ENCODE measurements at places on chromosomes 7 and 10. TPM values are rescaled to one million over a fixed set of nuclear protein-coding genes. Genes with fewer than 3 reads are reported as not detected.

The GARIN1A gene
- 0.05 TPM for total RNA-seq

The KLF14 gene
- total RNA-seq = 0.20 TPM

The ASB15 gene
- not detected for total RNA-seq

The CSGALNACT2 gene
- 2.0 TPM for total RNA-seq

The SEM1 gene
- total RNA-seq = 152 TPM

The KIAA1217 gene
- total RNA-seq = 2.4 TPM

The NEUROD6 gene
- not detected for total RNA-seq

The NOM1 gene
- 31.4 TPM for total RNA-seq

The KDM7A gene
- 1.00 TPM for total RNA-seq

The CCDC172 gene
- total RNA-seq = not detected

The EN2 gene
- total RNA-seq = not detected

The OR13A1 gene
- total RNA-seq = not detected

The HMX2 gene
- 0.06 TPM for total RNA-seq

The PSD gene
- 1.3 TPM for total RNA-seq

The FAM131B gene
- total RNA-seq = 7.0 TPM

The RHOBTB1 gene
- total RNA-seq = 5.9 TPM

The TUBAL3 gene
- not detected for total RNA-seq

The SLC29A4 gene
- 1.1 TPM for total RNA-seq

The LOXL4 gene
- not detected for total RNA-seq

The BAIAP2L1 gene
- 11.1 TPM for total RNA-seq

The DNAJC9 gene
- 75.2 TPM for total RNA-seq
